NCI-H187 (cell line): ENCODE measurements at places on chromosomes 5 and 9.

DNA sequence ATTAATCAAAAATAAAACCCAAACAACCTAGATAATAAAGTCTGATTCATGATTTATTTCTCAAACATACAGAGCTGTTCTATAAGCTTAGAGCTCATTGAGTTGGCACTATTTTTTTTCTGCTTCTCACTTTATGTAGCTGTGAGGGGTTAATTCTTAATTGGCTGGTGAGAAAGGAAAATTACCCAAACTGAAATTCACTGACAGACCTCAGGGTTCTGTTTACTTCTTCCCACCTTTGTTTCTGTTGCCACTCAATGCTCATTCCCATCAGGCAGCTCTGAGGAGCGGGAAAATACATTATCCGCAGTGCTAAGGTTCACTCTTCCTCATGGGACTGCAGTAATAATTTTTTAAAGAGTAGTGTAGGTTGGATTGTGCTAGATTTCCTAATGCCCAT lies 139.9 kb downstream of the KCTD16 start:
- no peak for DNase-seq

DNA sequence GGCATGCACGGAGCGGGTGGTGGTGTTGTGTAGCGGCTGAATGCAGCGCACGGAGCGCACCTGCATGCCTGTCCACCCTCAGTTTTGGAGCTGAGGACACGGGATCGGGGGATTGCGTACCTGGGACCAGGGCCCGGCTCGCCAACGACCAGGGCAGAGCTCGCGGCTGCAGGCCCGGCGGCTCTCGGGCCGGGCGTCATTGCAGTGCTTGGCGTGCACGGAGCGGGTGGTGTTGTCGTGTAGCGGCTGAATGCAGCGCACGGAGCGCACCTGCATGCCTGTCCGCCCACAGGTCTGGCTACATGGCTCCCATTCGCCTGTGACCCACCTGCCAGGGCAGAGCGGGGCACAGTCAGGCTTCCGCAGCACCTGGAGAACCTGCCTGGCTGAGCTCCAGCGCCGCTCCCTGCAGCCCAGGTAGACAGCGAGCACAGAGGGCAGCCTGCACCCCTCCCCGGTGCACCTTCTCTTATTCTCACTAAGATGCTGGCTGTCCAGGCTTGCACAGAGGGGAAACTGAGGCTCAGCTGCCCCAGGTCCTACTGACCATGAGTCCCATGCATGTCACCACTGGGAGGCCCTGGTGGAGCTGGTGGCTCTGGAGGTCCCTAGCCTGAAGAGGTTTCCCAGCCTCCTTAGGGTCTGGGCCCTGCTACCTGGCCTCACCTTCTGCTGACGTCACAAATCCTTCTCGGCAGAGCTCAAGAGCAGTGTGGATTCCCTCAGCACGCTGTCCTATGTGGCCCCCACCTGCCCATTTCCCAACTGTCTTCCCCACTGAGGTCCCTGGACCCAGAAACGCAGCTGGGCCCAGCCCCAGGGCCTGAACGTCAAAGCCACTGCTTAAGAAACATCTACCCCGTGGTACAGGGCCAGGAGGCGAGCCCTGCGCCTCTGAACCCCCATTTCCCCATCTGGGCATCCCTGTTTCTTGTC lies 64.9 kb downstream of the ZNF354C start:
- DNase-seq = no peak

DNA sequence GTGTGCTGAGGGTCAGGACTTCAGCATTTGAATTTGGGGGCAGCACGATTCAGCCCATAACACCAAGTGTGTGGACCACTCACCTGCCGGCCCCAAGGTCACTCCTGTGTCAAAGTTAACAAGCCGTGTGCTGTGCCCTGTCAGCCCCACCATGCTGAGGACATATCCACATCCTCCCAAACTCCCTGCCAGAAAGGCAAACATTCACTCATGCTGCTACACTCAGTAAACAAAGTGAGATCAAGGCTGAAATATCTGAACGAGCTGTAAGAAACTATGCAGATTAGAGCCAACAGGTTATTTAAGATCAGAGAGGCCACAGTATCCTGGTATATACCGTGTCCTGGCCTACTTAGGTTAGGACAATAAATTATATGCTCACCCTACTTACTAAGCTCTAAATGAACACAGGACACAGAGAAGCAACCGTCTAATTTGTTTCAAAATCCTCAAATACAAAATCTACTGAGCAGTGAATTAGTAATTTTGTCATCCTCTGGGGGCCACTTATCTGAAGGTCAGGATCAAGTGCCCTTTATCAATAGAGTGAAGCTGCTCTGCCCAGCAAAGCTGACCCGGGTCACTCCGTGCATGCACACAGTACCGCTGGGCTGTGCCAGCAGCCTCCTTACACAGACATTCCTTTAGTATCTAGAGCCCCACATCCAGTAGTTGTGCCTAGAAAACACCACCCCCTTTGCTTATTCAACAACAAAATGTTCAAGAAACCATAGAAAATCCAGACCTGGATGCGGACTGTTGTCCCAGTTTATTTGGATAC lies 28.2 kb downstream of the RETREG1 start:
- no peak for DNase-seq

DNA sequence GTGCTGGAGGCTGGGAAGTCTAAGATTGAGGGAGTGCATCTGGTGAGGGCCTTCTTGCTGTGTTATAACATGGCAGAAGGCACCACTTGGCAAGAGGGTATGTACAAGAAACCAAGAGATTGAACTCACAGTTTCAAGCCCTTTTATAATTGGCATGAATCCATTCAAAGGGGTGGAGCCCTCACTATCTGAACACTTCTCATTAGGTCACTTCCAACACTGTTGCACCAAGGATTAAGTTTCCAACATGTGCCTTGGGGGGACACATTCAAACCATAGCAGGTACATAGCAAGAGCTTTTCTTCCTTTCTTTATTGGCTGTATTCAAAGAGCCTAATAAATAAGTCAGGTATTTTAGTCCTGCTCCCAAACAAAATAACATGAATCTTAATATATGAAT lies 62.7 kb downstream of the PRELID2 start:
- no peak for DNase-seq

- no peak for DNase-seq
Observed at GRCh38 chr5:32280656-32281081, 32.1 kb downstream of the MTMR12 start.

DNA sequence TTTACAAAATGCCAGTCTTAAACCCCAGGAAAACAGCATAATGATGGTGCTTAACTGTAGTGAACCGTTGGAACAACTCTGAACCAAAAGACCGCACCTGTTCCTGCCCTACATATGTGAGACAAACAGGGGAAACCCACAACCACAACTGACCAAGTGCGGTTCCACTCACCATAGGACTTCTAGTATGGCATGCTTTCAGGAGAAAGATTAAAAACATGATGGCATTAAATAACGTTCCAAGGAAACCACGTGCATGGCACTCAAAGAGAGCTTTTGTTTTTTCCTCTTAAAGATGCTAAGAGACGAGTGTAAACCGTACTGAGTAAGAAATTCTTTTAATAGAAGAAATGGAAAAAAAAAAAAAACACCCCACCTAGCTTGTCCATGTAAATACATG lies 119.8 kb downstream of the SSBP2 start:
- no peak for DNase-seq

DNA sequence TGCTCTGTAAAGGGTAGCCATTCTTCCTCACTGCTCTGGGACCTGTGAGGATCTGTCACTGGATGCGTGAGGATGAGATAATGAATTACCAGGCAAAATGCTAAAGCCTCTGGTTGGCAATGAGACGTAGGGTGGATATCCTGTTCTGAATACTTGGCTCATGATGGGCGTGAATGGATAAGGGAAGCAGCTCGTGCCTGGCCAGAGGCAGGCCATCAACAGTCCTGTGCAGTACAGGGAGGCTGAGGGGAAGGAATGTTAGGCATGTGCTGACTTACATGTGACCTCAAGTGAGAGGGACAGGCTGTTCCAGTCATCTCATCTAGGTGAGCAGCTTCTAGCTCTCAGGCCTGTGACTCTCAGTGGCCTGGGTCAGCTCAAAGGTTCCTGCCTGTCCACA lies 172.8 kb downstream of the CARTPT start:
- DNase-seq = no peak

- DNase-seq = no peak
Observed at GRCh38 chr5:57232293-57233033, 58.6 kb downstream of the GPBP1 start.

DNA sequence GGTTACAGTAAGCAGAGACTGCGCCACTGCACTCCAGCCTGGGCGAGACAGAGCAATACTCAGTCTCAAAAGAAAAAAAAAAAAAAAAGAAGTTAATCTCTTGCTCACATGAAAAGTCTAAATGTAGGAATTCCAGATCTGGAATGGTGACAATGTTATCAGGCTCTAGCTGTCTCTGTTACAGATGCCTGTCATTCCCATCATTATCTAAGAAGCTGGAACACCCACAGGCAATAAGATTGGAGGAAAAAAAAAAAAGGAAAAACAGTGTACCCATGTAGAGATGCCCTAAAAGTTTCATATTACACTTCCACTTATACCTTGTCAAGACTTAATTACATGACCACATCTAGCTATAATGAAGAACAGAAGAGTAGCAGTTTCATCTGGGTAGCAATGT lies 38.2 kb downstream of the PTBP3 start:
- no peak for DNase-seq

DNA sequence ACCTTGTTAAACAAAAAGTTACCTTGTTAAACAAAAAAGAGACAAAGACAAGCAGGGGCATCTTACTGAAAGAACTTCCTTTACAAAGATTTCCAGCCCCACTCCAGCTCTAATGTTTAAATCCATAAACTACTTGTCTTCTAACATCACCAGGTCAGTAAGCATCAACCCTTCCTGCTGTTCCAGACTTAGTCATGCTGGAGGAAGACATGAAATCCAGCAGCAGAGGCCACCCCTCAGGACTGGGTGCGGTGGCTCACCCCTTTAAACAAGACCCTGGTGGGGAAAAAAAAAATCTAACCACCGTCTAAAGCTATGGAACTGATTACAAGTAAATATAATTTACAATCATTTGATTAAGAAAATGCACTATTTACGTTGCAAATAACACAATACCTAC lies 9.1 kb downstream of the PDCL start:
- no peak for DNase-seq

GRCh38 chr9:18357321-18357720 lies 116.6 kb upstream of the ADAMTSL1 start:
- DNase-seq = no peak

DNA sequence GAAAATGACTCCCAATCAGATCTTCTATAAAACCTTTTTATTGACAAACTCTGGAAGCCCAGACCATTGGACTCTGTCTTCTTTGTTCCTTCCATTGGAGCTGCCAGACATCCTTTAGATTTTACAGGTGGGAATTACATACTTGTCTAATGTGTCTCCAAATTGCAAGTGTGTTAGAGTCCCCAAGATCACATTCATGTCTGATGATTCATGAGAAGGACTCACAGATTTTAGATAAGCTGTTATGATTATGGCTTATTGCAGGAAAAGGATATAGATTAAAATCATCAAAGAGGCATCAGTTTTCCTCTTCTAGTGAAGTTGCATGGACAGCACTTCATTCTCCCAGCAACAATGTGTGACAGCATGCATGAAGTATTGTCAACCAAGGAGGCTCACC lies 70.4 kb downstream of the MUSK start:
- no peak for DNase-seq

DNA sequence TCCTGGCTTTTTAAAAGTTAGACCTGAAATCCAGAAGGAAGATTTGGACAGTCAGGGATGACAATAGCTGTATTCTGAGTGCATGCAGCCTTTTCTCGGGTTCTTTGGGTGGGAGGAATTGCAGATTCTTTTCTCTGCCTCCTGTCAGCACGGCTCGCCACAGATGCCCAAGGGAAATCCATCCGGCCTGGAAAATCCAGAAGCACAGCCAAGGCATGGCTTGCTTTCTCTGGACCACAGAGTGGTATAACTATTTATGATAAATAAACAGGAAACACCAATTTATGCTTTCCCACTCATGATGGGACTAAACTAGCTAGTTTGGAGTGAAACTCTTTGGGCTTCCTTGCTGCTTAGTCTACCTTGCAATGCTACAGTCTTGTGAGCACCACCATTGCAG lies 59.1 kb downstream of the C9orf152 start:
- DNase-seq = no peak
